ENCODE measurements at places on chromosomes 5 and 9.

DNA sequence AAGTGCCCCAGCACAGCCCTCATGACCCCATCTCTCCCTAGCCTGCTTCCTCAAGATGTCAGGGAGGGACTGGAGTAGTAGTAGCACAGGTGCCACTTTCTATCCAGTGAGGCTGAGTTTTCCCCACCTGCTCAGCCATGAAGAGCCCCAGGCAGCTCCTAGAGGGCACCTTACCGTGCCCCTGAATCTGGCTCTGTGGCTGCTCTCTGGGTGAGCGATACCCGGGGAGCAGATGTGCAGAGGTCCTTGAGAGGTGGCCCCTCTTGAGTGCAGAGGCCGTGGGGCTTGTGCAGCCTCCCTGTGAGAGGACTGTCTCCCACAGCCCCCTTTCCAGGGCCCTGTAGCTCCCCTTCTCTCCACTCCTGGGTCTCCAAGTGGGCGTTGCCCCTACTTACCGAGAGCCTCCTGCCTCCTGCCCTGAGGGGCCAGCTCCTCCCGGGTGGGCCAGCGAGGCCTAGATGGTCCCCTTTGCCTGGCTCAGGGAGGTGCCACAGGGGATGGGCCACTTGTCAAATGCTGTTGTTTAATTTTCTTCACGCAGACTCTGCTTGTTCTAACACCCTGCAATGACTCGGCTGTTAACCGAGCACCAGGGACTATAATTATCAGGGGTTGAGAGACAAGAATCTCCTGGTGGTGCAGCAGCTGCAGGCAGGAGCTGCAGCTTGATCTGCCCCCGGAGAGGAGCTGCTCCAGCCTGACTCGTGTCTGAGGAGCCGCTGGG lies 29.6 kb upstream of the PITX1 start:
- DNase-seq = no peak

DNA sequence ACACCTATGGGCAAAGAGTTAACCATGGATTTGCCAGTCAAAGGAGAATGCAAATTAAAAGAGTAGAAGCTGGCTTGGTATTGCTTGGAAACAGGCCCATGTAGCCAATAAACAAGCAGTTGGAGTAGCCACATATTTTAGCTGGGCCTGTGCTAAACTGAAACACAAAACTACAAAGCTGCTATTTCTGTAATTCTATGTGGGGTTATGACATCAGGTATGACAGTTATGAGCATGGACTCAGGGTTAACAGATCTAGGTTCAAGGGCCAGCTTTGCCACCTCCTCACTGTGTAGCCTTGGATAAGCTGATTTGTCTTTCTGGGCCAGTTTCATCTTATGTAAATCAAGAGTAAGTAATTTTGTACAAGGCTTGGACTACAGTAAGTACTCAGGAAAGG lies 142.7 kb downstream of the PIP5K1B start:
- no peak for DNase-seq

GRCh38 chr5:44506561-44506960 lies 117.3 kb upstream of the FGF10 start:
- no peak for DNase-seq

DNA sequence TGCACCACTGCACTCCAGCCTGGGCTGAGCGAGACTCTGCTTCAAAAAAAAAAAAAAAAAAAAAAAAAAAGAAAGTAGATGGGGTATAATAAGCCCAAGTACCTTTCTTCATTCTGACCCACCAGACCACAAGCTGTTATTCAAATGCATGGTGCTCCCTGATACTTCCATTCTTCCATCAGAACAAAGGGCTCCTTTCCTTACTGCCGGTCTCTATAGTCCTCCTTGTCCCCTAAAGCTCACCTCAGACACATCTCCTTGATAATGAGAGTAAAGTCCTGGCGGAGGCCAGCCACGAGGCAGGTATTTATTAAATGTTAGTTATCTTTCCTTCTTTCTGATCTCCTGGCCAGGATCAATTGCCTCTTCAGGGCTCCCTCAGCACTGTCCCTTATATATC lies 162.5 kb downstream of the RAB3C start:
- no peak for DNase-seq

- DNase-seq = no peak
These were observed 193.9 kb downstream of the MEF2C start for GRCh38 chr5:88688984-88689667.
